ENCODE measurements at places on chromosomes 7 and 10. TPM values are rescaled to one million over a fixed set of nuclear protein-coding genes. Genes with fewer than 3 reads are reported as not detected.

DNA sequence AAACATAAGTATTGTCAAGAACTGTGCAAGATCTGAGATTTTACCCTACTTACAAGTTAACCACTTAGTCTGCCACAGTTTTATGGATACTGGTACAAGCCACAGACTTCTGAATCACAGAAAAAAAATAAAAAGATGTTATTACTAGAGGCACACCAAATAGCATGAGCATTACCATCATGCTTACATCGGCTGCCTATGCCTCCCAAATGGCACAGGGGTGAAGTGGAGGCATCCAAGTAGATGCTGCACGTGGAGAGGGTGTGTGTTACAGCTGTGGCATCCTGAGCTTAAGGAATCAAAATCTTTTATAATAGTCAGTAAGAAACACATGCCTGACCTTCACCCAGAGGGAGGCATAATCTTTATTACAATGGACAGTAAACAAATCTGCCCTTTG, 207.8 kb downstream of the TFEC start:
- no peak for DNase-seq

DNA sequence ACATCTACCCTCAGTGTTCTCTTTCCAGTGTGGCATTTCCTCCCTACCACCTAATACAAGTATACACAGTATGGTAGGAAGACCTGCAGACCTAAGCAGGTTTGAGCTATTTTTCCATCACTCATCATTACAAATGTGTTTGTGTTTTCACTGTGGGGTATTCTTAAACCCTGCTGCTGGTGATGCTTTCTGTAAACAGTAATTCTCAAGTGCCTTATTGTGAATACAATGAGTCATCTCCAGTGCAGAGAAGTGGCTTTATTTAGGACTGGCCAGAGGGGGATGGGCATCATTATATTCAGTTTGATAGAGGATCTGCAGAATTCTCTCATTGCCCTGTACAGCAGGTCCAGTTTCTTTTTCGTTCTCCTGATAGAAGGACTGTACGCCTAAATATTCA, 63.7 kb downstream of the GRM8 start:
- no peak for DNase-seq

DNA sequence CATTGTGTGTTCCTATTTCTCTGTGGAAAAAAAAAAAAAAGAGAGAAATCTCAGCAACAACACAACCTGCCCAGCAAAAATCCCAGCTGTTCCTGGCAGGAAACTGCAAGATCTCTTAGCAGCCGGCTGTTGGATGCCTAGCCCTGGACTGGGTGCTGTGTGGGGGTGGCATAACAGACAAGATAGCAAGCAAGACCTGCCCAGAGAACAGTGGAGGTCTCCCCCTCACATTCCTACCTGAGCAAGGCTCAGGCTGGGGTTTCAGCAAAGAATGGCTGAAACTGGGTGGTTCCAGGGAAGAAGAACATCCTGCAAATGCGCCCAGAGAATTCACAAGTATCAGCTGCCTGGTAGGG, 248.8 kb upstream of the ZMIZ1 start:
- no peak for DNase-seq

DNA sequence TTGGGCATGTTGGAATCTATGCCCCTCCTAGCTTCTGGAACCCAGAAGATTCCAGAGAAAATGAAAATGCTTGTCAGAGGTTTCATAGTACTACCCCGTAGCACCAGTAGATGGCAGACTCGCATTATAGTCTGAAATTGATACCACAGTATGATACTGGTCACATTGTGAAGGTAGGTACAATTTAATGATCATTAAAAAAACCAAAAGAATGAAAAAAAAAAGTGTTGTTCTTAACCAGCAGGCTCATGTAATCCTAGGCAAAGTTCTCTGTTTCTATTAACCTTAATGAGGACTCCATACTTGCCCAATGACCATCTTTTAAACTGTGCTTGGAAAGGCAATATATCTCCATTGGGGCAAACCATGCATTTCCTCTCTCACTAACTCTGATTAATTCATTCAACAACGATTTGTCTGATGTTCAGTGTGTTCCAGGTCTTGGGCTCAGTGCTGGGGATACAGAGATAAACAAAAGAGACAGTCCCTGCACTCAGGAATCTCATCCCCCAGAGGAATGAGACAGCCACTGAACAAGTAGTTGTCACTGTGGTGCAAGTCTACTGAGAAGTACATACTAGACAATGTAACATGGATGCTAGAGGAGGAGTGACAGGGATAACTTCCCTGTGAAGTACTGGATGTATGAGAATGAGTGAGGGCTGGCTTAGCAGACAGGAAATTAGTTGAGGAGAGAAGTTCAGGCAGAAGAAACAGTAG, 223.5 kb upstream of the PHYHIPL start:
- peak; percentile 46 for DNase-seq

GRCh38 chr10:92291921-92292845, 1.2 kb downstream of the MARCHF5 start:
- peak; percentile 44 for DNase-seq

DNA sequence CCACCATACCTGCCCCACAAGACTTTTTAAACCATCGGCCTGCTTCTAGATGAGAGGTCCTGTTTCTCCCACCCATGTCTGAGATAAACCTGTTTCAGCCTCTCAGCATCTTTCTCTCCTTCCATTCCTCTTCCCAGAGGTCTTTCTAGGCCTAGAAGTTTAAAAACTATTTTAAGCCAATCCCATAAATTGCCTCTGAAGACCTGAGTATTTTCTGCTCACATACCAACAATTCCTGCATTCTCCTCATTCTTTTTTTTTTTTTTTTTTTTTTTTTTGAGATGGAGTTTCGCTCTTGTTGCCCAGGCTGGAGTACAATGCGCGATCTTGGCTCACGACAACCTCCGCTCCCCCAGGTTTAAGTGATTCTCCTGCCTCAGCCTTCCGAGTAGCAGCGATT, 262.9 kb upstream of the AUTS2 start:
- no peak for DNase-seq

GRCh38 chr10:11563936-11564335, 47.5 kb downstream of the USP6NL start:
- no peak for DNase-seq

GRCh38 chr10:27614776-27615175, 110.7 kb downstream of the RAB18 start:
- DNase-seq, result no peak

- DNase-seq, result no peak
Measured at GRCh38 chr10:24456322-24456721, 247.4 kb downstream of the KIAA1217 start.

- DNase-seq, result no peak
Measured at GRCh38 chr10:98825741-98826140, 379.0 kb upstream of the HPS1 start.

- DNase-seq, result no peak
Measured at GRCh38 chr7:2758673-2759616, 70.9 kb downstream of the AMZ1 start.

DNA sequence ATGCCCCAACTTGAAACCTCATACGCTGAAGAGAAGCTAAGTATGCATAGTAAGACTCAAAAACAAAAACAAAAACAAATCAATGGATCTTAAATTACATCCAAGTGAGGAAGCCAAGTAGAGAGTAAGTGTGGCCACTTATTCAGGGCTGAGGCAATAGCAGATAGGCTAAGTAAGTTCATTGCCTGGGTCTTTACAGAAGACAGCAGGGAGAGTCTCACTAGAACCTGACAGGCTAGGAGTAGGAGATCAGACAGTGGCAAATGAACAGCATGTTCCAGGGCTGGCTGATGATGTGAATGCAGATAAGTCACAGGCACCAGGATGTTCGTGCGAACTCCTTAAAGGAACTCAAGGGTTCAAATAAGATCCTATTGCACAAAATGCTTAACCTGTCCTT, 568.6 kb downstream of the KCNMA1 start:
- DNase-seq, result no peak

- DNase-seq, result no peak
Measured at GRCh38 chr7:44978511-44979366, at the start of gene MYO1G. Gene MYO1G, minus strand, starts transcription at chr7:44979015. Its CDS starts 54 bp downstream, at chr7:44978961.

DNA sequence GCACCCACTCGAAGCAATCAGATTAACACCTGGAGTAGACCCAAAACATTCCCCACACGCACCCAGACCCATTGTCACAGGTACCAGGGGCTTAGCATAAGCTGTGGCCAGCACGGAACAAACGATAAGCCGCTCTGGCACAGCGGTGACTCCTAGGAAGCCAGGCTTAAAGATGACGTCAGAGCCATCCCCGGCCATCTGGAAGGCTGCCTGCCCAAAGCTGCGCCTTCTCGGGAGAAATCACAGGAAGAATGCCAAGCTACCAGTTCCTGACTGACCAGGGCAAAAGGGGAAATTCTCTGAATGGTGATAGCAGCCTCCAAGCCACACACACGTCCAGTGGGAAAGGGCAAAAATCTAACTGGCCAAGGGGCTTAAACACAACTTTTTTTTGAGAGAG, 13.0 kb upstream of the WIPI2 start:
- peak; percentile 75 for DNase-seq

- DNase-seq, result no peak
Measured at GRCh38 chr10:47130491-47130890, 169.5 kb upstream of the GDF10 start.

DNA sequence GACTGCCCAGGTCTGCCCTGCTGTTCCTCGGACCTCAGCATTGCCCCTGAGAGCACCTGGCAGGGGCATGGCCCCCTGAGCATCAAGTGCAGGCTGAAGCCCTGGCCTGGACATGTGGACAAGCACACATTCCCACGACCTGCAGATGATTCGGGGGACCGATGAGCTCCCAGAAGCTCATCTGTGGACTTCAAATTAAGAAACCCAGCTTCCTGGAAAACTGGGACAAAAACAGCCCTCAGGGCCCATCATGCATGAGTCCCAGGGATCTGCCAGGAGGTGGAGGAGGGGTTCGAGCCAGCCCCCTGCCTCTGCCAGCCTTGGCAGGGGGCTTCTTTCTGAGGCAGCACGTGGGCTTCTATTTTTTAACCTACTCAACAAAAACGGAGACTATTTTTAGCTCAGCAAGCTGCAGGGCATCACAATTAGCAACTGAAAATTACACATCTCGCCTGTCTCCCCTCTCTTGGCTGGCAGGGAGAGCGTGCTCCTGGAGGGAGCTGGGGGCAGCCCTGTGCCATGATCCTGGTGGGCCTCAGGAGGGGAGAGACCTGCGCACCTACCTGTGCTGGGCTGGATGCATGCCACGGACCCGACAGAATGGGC, 51.8 kb downstream of the RASGEF1A start:
- no peak for DNase-seq

- no peak for DNase-seq
Measured at GRCh38 chr7:42144604-42145003, 92.4 kb downstream of the GLI3 start.

DNA sequence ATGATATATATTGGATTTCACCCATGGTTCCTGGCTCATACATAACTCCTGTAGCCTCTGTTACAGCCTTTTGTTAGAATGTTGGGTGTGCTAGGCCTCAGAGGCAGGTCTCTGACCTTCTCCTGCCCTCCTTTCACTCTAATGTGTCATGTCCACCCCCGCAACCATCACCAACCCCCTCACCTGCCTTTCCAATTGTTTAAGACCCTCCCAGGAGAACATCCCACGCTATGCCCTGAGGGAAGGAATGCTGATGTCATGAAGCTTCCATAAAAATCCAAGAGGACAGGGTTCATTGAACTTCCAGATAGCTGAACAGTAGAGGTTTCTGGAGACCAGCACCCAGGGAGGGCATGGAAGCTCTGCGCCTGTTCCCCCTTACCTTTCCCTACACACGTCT, 30.8 kb upstream of the C10orf67 start:
- no peak for DNase-seq

- no peak for DNase-seq
Measured at GRCh38 chr7:45180084-45180986, 22.7 kb downstream of the RAMP3 start.

DNA sequence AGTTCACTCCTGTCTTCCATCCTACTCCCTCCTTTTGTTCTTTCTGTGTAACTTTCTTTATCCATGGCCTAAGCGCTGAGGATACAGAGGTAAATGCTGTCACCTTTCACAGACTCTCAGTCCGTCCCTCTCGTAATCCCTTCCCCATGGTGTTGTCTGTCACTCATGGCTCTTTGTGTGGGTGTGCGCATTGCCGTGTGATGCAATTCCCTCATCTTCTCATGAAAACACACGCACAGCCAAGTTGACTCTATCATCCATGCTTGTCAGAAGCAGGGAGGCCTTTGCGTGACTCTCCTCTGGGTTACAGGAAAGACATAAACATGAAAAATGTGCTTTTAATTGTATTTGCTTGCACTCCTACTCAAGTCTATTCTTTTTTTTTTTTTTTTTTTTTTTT, 125.6 kb upstream of the C7orf33 start:
- no peak for DNase-seq

GRCh38 chr10:77799352-77799751, 127.2 kb downstream of the DLG5 start:
- no peak for DNase-seq

DNA sequence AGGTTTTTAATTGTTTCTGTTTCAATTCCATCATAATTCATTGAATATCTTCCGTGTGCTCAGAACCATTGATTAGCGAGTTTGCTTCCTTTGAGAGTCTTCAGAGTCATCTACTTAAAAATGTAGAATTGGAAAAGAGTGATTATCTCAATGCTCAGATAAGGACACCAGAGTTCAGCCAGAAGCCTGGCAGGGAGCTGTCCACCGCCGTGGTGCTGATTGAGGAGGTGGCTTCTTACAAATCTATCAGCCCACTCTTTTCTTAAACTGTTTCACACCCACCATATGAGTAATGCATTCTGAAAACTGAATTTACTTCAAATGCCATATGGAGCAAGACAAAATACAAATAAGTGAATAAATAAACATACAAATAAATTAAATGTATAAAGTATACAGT, 79.3 kb downstream of the INSYN2A start:
- DNase-seq, result peak; percentile 57

GRCh38 chr10:49134327-49134726, 506 bp upstream of the FAM170B start:
- DNase-seq, result no peak

DNA sequence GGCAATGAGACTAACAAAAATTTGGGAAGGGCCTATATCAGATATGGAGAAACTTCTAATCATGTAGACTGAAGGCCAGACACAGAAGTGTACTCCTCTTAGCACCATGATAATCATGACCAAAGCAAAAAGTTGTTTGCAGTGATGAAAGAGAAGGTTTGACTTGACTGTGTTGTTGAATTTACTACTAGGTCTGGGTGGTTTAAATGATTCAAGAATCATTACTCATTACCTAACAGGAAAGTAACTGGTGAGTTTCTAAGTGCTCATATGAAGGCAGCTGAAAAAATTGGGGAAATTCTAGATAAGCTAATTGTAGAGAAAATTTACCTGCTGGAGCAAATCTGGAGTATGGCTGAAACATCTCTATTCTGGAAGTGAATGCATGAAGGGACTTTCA, 451.5 kb upstream of the SORCS1 start:
- no peak for DNase-seq

The ARL4A gene
- total RNA-seq, result 6.9 TPM

The BHLHA15 gene
- not detected for total RNA-seq

The NXPH1 gene
- not detected for total RNA-seq

The ADIRF gene
- total RNA-seq, result 42.2 TPM

The NAT16 gene
- total RNA-seq, result not detected

The AKR1B15 gene
- total RNA-seq, result not detected

The EBLN1 gene
- total RNA-seq, result not detected

The SH2D4B gene
- total RNA-seq, result not detected

The AGAP6 gene
- 3.6 TPM for total RNA-seq

The MSS51 gene
- total RNA-seq, result 9.4 TPM

The SPAM1 gene
- total RNA-seq, result not detected

The PRSS37 gene
- not detected for total RNA-seq

The INMT gene
- 12.3 TPM for total RNA-seq

The ADAM22 gene
- 0.62 TPM for total RNA-seq

All from heart right ventricle (tissue), 16 donors.